ENCODE measurements at places on chromosomes 7 and 10.

GRCh38 chr10:64385355-64385754, 864.2 kb downstream of the REEP3 start:
- peak; percentile 56 for DNase-seq

GRCh38 chr7:138144958-138145357, 68.7 kb downstream of the AKR1D1 start:
- DNase-seq, result no peak

GRCh38 chr7:75719626-75720025, 19.1 kb downstream of the HIP1 start:
- no peak for DNase-seq

DNA sequence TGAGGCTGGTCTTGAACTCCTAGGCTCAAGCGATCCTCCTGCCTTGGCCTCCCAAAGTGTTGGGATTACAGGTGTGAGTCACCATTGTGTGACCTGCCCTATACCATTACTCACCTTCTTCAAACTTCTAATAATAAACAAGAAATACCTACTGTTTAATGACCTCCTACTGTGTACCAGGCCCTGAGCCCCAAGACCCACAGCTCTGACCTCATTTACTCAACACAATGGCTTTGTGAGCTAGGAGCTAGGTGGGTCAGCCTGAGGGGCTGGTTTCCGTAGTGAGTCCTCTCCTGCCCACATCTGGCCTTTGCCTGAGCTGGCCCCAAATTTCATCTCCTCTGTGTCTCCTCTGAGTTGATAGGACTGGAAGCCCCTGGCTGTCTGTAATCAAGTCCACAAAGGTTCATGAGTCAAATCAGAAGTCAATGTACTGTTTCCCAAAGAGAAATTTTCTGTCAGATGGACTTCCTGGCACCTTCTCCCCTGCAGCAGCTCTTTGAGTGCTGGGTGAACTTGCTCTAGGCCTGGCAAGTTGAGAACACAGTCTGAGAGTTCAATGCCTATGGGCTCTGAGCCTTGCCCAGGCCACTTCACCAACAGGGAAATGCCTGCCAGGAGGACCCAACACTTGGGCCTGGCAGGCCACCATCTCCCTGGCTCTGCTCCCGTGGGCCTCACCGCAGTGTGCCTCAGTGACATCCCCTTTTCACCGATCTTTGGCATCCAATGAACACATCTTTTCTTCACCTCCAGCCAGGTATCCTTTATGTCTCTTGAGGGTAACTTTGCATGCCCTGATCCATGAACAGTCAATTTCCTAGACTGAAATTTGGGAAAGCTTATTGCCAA, 24.0 kb downstream of the NEURL1 start:
- DNase-seq, result no peak

- no peak for DNase-seq
Measured at GRCh38 chr10:76168437-76168836, 737.0 kb downstream of the LRMDA start.

GRCh38 chr7:120966961-120967360, 16.4 kb downstream of the ING3 start:
- DNase-seq, result no peak

- no peak for DNase-seq
Measured at GRCh38 chr10:132415255-132415654, 18.3 kb downstream of the PWWP2B start.
